Natural killer cell (primary cell): ENCODE measurements at places on chromosomes 3 and 15. TPM values are rescaled to one million over a fixed set of nuclear protein-coding genes. Genes with fewer than 3 reads are reported as not detected.

DNA sequence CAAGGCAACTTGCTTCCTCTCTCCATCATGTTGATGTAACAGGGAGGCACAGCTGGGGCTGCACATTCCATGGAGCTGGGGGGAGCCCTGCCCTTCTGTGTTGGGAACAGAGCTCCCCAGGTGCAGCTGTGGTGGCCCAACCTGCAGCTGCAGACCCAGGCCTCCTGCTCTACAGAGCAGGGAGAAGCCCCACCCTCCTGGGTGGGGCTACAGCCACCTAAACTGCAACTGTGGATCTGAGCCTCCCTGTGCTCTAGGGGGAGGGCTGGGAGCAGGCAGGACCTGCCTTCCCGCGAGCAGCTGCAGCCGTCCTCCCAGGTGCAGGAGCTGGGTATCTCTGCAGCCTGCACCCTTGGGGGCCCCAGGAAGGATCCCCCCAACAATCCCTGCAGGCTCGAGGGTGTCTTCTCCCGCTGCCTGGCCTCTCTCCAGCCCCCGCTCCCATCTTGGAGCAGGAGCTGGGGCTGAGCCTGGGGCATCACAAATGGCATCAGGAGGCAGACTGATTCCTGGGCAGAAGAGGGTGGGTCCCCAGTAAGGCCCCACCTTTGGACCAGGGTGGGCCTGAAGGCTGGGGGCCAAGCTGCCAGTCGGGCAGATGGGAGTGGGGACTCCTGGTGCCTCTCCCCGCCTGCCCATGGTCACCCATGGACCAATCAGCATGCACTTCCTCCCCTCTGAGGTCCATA is 7.4 kb downstream of the LRRC58 start:
- DNase-seq = no peak

GRCh38 chr3:194384156-194384555 is 14.6 kb upstream of the LRRC15 start:
- no peak for DNase-seq

GRCh38 chr15:81023483-81024264 is 23.0 kb downstream of the TLNRD1 start:
- peak; percentile 7 for DNase-seq

DNA sequence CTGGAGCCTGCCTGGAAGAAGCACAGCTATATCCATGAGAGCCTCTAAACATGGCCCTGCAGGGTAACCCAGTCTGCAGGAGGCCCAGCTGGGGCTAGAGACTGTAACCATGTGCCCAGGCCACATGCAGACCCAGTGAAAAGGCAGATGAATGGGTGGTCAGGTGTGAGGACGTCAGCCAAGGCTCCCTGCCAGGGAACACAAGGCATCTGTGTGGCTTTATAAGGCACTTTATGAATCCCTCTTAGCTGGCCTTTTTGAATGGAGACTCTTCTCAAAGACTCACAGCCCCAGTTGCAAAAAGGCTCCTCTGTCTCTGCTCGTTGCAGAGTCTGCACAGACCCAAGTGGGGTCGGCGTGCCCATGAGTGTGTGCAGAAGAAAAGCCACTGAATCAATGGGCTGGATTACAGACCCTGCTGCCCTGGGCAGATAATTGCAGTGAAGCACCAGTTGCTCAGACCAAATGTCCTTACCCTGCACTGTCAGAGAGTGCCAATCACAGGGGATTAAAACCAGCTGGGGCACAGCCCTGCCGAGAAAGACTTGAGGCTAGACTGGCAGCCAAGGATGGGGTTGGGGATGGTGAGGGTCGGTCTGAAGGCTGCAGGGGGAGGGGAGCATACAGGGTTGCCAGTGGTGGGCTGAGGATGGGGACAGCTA is 154.2 kb downstream of the RAB11A start:
- no peak for DNase-seq

- no peak for DNase-seq
These were observed 90.8 kb upstream of the CMC1 start for GRCh38 chr3:28150465-28151206.

The ZNF80 gene
- 2.1 TPM for total RNA-seq

The TMEM40 gene
- 5.3 TPM for total RNA-seq

The IGF2BP2 gene
- 8.8 TPM for total RNA-seq
